ENCODE measurements at places on chromosomes 1 and 21. TPM values are rescaled to one million over a fixed set of nuclear protein-coding genes. Genes with fewer than 3 reads are reported as not detected.

TMEM81 gene
- total RNA-seq, result 3.6 TPM

HMGCS2 gene
- total RNA-seq, result not detected

PHC2 gene
- 34.2 TPM for total RNA-seq

PTTG1IP gene
- total RNA-seq, result 46.5 TPM

PRR9 gene
- total RNA-seq, result not detected

RGS1 gene
- total RNA-seq, result 5.1 TPM

IGSF3 gene
- total RNA-seq, result 2.2 TPM

CFHR1 gene
- not detected for total RNA-seq

TNFRSF8 gene
- total RNA-seq, result 35.1 TPM

SLC5A9 gene
- total RNA-seq, result not detected
